ENCODE measurements at places on chromosomes 12 and 14.

DNA sequence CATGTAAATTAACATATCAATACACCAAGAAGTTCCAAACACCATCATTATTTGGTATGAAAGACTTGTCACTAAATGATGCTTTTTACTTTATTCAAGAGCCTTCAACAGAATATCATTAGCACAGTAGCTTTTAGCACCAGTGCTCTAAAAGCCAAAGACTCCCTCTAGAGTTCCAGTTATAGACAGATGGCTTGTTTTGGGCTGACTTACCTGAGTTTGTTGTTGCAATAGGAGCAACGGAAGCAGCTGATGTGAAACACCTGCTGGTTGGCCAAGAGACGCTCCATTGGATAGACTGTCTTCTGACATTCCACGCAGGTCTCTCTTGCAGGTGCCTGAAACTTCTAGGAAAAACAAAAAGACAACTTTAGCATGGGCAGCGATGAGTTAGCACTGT is 14.5 kb upstream of the CERS5 start:
- H3K36me3 ChIP-seq, result peaks cover 14% of the 10 kb centered on the region
- H3K27me3 ChIP-seq, result no peaks in the 10 kb centered on the region
- H3K27ac ChIP-seq, result no peak overlapping the region
- H3K4me1 ChIP-seq, result no peaks in the 10 kb centered on the region
- no peak for DNase-seq

DNA sequence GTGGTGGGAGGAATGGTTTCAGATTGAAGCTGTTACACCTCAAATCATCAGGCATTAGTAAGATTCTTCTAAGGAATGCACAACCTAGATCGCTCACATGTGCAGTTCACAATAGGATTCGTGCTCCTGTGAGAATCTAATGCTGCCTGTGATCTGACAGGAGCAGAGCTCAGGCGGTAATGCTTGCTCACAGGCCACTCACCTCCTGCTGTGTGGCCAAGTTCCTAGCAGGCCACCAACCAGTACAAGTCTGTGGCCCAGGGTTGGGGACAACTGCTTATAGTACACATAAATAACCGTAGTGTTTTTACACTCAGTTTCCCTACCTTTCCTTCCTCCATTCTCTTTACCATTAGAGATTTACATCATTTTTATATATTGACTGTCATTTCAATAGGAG is 121.4 kb downstream of the SLCO1B3 start:
- H3K27ac ChIP-seq, result no peak overlapping the region
- no peak overlapping the region for H3K4me3 ChIP-seq
- DNase-seq, result peak; percentile 13
- no peaks in the 10 kb centered on the region for H3K4me1 ChIP-seq

GRCh38 chr12:75099210-75099609 is 110.4 kb downstream of the KCNC2 start:
- no peak overlapping the region for H3K4me3 ChIP-seq
- H3K4me1 ChIP-seq, result no peaks in the 10 kb centered on the region
- no peak overlapping the region for H3K27ac ChIP-seq
- no peaks in the 10 kb centered on the region for H3K27me3 ChIP-seq
- H3K36me3 ChIP-seq, result no peaks in the 10 kb centered on the region
- DNase-seq, result no peak

DNA sequence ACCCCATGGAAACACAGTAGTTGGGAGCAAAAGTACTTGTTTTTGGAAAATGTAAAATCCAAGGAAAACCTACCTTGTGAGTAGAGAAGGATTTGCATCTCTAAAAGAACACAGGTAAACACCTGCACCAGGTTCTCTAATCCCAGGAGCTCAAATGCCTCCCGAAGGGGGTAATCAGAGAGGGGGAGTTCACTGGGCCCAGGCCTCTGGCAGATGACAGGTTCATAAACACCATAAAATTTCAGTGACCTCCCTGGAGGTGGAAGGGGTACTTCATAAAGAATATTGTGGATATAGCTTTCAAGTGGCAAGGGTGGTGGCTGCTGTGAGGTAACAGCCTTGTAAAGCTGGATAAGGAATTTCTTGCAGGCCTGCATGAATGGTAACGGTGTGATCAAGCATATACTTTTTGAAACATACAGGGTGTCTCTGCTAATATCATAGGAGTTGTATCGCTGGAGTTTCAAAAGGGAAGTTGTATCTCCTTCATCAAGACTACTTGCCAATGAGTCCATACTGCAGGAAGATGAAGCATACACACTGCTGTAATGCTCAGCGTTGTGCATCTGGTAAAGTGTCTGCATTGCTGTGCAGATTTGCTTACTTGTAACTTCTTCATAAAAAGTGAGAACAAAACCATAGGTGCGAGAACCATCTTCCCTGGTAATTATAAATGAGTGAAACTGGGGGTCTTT is 111.3 kb downstream of the DENND5B start:
- no peaks in the 10 kb centered on the region for H3K4me1 ChIP-seq
- H3K27me3 ChIP-seq, result no peaks in the 10 kb centered on the region
- H3K27ac ChIP-seq, result no peak overlapping the region
- H3K4me3 ChIP-seq, result no peak overlapping the region

- H3K4me1 ChIP-seq, result peaks cover 3% of the 10 kb centered on the region
- H3K27ac ChIP-seq, result peak overlapping the region; percentile 5
- no peak for DNase-seq
- H3K27me3 ChIP-seq, result no peaks in the 10 kb centered on the region
Measured at GRCh38 chr12:19223018-19223417, 93.5 kb downstream of the PLEKHA5 start.

All from kidney (tissue), 22 donors.